IgD-negative memory B cell (primary cell): ENCODE measurements at places on chromosomes 3 and 15. TPM values are rescaled to one million over a fixed set of nuclear protein-coding genes. Genes with fewer than 3 reads are reported as not detected.

The CISH gene
- polyA plus RNA-seq: 3.1 TPM

The C3orf49 gene
- polyA plus RNA-seq: not detected

The IGSF10 gene
- polyA plus RNA-seq: not detected

The KIF15 gene
- 0.60 TPM for polyA plus RNA-seq

The MEX3B gene
- polyA plus RNA-seq: not detected

The SLC9C1 gene
- polyA plus RNA-seq: not detected
